Cerebellar nuclear complex (tissue), 1 donor: ENCODE measurements at places on chromosomes 6 and 20.

DNA sequence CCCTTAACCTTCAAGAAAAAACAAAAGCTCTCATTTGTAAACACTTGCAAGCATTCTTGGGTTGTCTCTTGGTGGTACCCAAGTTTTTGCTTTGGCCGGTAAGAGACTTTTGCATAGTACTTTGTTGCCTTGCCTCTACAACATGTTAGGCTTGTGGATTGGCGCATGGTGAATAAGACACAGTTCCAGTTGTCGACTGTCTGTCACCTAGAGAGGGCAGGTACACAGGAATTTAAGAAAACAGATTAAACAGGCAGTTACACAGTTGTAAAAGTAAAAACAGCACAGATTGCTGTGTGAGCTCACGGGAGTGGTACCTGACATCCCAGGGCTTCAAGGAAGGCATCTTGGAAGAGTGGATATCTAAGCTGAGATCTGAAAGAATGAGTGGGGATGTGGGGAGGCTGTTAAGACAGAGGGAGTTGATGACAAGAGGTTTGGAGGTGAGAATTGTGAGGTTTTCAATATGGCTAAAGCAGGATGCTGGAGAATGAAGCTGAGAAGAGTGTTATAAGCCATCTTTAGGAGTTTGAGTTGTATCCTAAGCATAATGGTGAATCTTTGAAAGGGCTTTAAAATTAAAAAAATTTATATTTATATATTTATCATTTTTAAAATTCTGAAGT is 19.2 kb downstream of the UTRN start:
- DNase-seq: no peak

DNA sequence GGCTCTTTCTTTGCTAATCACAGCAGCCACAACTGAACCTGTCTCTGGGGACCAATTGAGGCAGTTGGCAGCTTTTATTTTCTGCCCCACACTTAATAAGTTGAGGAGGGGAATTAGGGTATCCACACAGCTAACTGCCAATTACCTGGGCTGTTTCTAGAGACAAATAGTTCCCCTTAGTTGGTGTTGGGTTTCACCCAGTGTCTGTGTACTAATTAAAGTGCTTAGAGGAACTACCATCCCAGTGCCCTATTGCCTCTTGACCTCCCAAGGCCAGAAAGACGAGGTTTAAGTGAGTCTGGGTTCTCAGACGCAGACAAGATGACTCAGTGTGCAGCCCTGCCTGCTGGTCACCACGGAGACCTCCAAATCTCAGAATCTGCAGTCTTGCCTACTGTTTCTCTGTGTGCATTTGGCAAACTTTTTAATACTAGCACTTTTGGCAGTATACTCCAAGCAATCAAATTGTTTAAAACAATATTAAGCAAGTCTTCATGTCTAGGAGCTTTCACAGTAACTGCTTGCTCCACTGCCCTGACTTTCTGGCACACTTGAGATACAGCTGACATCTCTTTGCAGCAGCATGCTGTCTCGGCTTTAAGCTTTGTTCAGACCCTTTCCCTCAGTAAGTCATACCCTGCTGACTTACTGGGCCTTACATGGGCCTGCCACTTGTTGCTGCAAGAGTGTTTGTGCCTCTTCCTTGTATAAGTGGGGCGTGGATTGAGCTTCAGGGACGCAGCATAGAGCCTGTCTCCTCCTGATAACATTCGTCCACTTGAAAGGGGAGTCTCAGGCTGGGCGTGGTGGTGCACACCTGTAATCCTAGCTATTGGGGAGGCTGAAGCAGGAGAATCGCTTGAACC is 31.9 kb downstream of the STK35 start:
- no peak for DNase-seq

- DNase-seq: no peak
These were observed 44.7 kb downstream of the BMP6 start for GRCh38 chr6:7770601-7771000.

DNA sequence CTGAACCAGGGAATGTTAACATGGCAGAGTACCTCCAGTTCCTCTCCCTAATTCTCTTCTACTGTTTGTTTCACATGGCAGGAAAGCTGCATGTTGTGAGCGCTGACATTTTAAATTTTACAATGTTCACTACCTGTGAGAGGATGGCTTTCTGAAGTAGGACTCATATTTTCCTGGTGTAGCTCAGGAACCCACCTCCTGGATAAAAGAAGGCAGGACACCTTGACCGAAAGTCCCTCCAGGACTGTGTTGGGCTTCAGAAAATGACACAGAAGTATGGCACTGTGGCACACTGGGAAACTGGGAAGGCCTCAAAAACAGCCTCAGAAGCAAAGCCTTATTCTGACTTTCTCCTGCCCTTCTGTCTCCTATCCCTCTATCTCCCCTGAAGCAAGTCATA is 33.3 kb downstream of the PTPRK start:
- no peak for DNase-seq

DNA sequence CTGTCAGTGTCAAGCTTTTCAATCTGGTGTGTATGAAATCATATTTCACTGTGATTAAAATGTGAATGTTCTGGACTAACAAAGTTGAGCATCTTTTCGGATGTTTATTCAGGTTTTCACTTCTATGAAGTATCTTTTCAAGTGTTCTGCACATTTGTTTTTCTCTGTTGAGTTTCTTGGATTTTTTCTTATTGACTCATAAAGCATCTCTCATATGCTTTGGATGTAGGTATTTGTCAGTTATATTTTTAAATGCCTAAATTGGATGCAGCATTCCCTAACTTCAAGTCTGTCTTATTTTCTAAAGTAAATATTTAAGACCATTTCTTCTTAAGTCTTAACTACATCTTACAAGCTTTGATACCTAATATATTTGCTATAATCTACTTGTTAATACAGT is 398.0 kb downstream of the PLCB1 start:
- no peak for DNase-seq

- no peak for DNase-seq
These were observed 12.4 kb upstream of the HMGN3 start for GRCh38 chr6:79246891-79247290.

DNA sequence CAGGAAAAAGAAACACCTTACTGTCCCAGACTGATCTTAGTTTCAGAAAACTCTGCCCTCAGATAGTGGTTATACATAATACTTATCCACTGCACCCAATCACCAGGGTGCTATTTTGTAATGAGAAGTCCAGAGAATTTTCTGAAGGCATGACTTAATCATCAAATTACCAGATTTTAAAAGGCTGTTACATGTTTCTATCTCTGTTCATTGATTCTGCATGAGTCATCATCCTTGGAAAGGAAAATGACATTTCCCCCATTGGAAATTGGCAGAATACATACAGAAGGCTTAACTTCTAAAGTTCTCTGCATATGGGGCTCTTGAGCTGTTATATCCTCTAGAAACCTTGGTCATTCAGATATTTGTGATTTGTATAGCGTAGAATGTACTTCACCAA is 587.9 kb upstream of the FLRT3 start:
- DNase-seq: no peak
